ENCODE measurements at places on chromosomes 2 and 18.

GRCh38 chr2:216621292-216621691 lies 11.9 kb upstream of the IGFBP2 start:
- no peak for DNase-seq

DNA sequence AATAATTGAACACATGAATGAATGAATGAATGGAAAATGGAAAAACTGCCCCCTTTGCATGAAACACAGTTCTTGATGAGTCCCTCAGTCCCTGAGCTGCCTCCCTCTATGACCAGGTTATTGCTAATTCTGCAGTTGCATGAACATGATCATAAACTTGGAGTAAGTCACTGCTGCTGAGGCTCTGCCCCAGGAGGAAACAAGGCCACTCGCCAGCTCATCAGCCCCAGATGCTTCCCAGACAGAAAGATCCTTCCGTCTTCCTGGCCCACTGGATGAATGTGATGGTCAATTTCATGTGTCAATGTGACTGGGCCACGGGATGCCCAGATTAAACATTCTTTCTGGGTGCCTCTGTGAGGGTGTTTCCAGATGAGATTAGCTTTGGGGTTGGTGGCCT lies 16.4 kb downstream of the GPR45 start:
- peak; percentile 40 for DNase-seq

DNA sequence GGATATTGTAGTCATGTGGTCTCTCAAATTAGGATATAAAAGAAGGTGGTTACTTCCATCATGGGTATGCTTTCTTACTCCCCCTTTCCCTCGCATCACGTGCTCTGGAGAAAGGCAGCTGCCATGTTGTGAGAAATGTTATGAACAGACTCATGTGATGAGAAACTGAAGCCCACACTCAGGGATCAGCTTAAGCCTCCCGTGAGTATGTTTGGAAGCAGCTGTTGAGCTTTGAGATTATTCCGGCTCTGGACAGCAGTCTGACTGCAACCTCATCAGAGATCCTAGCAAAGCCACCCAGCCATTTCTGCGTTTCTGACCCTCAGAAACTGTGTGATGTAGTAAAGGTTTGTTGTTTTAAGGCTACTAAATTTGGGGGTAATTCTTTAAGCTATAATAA lies 700.1 kb downstream of the ADCYAP1 start:
- DNase-seq: no peak

GRCh38 chr2:148582679-148583511 lies 61.7 kb upstream of the EPC2 start:
- DNase-seq: peak; percentile 17

- no peak for DNase-seq
These were observed 47.5 kb upstream of the ZNF397 start for GRCh38 chr18:35193316-35193715.

GRCh38 chr2:85661139-85661858 lies 6.7 kb downstream of the SFTPB start:
- no peak for DNase-seq

DNA sequence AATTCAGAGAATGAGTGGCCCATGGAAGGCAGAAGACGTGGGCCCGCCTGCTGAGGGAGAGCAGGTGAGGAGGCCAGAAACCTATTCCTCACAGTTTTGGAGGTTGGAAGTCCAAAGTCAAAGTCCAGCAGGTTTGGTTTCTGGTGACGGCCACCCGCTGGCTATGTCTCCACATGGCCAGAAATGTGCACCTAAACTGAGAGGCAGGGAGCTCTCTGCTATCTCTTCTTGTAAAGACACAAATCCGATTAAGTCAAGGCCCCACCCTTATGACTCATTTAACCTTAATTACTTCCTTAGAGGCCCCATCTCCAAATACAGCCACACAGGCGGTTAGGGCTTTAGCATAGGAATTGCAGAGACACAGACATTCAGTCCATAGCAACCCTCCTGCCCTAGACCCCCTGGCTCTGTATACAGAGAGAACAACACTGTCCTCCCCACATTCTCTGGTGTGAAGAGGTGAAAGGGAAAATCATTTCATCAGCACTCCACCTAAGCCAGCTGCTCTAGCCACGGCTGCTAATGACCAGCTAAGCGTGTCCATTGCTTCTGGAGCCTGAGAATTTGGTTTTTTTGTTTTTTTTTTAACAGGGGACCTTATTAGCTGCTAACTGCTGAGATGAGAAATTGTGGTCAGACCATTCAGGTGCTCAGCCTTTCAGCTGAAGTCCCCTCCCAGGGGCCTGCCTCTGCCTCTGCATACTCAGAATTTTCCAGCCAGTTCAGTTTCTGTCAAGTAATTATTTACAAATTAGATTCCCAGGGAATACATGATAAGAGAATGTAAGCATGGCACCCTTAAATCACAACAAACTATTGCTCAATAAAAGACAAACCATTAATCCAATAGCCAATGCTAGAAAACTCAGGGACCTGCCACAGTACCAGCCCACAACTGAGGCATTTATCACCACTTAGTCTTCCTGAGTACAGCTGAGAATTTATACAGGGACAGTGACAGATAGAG lies 368.7 kb upstream of the ID2 start:
- DNase-seq: peak; percentile 19

GRCh38 chr2:23761638-23762037 lies 165.3 kb downstream of the ATAD2B start:
- no peak for DNase-seq

DNA sequence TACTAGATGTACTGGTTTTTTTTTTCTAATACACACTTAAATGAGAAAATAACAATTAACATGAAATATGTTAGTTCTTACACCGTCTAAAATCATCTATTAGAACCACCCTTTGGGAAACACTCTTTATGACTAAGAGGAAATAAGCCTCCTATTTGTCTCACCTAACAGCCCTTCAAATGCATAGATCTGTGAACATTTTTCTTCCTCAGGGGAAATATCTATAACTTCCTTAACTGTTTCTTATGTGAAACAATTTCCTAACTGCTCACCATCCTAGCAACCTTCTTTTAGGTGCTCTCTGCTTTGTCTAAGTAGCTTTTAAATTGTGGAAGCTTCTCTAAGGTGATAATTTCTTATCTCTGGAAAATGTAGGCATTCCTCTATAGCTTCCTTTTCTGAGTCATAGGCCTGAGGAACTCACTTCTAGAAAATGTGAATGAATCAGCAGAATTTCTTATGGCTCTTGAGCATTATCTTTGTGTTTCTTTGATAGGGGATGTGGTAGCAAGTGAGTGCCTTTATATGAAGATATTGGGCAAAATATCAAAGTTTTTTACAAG lies 56.1 kb downstream of the CNTNAP5 start:
- peak; percentile 41 for DNase-seq

DNA sequence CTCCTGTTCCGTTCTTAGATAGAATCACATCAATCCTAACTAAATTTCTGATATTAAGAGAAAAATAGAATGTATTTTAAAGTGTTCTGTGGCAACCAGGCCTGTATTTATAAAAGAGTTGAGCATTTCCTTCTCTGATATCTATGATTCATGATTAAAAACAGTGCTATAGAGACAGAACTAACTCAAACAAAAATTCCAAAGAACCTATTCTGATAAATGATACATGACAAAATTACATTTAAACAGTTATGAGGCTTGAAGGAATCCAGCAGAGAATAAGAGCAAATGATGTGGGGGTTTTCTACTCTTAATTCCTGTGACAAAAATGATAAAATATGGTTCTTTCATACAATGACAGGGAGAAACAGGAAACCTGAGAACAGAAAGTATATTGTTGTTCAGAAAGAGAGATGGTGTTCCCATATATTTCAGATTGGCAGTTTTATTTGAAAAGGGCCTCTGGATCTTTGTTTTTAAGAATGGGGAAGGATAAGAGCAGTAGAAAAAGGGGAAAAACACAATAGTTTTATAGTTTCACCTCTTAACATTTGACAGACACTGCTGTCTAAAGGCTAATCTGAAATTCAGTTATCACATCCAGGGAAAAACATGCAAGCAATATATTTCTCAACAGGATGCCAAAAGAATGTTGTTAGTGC lies 944.3 kb downstream of the LRP1B start:
- no peak for DNase-seq

DNA sequence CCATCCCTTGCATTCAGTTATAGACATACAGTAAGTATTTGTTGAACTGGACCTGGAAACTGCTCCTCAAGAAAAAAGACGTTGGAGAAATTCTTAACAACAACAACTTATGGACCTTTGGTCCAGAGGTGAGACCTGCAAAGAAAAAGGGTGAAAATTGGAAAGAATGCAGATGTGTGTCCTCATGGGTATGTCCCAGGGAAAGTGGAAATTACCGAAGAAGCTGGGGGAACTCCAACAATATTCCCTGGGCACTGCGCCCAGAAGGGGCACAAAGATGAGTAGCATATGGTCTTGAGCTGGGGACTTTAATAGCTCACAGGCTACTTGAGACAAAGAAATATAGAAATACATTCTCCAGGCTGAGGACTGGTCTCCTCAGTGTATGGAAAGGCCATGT lies 35.5 kb upstream of the YWHAQ start:
- DNase-seq: peak; percentile 42

DNA sequence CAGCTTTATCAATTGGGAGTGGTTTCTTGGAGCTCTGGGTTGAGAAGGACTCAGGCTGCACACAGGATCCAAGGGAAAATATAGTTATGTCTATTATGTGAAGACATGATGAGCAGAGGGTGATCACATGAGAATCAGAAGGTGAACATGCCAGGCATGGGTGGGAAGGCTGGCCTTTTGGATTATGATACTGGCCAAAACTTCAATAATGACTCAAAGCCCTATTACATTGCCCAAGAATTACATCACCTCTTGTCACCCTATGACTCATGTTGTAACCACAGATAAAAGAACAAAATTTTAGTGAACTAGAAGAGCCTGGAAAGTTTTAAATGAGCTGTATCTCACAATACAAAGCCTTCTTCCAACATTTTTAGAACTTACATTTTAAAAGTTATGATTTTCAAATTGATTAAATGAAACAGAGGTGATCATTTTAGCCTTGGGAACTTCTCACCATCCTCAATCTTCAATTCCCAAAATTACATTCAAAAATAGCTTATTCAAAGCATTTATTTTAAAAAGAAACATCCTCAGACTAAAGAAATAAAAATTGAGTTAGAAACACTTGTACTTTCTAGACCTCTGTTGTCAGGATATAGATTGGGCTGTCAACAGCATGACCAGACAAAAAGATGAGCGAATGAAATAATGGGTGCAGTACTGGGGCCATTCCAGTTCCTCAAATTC lies 428.3 kb downstream of the MBD2 start:
- DNase-seq: peak; percentile 93

DNA sequence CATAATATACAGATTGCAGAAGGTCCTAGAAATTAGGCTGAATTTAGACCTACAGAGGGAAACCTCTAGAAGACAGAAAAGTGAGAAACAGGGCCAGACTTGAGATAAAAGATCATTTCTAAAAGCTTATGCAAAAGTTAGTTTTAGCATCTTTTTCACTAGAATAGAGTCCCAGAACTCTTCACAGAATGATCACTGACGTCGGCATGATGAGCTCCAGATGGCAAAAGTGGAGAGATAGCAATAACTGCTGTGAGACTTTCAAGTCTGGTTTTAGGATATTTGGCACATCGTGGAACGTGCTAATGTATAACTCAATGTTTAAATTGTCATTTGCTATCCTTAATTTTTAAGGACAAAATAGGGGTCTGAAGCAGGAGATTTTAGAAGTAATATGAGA lies 1050.7 kb upstream of the CELF4 start:
- no peak for DNase-seq

- DNase-seq: peak; percentile 13
These were observed 50.6 kb downstream of the TTC21B start for GRCh38 chr2:165902934-165903333.

DNA sequence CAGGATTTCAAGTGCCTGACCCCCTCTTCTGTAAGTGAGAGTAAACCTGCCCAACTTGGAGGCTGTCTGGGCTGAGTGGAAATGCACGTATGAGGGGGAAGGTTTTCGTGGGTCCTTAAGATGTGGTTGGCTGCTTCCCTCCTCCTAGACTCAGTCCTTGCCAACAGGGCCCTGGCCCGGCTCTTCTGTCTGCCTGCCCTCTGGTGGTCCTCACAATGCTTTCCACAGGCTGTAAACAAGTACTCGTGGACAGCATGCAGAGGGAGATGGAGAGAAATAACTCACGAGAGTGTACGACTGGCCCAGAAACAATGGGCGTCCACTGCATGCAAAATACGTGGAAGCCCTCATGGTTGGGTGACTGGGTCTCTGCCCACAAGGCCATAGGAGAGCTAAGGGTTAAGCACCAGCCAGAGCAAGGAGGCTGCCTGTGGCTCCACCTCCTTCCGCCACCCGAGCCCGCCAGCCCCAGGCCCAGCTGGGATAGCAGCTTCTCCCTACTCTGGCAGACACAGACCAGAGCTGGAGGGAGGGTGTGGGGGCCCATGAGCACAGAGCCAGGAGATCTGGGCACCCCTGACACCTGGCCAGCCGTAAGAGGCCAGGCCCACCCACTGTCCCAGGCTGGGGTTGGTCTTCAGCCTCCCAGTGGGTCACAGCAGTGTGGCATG lies 17.0 kb upstream of the ARHGEF4 start:
- DNase-seq: no peak

DNA sequence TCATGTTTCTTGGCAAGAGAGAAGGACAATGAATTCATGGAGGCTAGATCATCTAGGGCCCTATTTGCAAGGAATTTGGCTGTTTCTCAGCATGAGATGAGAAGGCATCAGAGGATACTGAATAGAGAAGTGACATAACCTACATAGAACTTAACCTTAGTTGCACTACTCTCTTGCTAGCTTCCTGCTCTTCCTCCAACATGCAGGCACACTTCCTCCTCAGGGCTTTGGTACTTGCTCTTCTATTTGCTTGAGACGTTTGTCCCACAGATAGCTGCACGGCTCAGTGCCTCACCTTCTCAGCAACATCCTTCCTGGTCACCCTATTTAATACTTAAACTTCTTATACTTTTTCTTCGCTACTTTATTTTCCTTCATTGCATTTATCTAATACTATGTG lies 20.0 kb upstream of the LANCL1 start:
- no peak for DNase-seq
